ENCODE measurements at places on chromosomes 1 and 21. TPM values are rescaled to one million over a fixed set of nuclear protein-coding genes. Genes with fewer than 3 reads are reported as not detected.

GRCh38 chr1:12587981-12588640 is 29.9 kb downstream of the DHRS3 start:
- no peak for DNase-seq

- no peak for DNase-seq
These were observed 11.8 kb downstream of the UBE2T start for GRCh38 chr1:202329891-202330290.

DNA sequence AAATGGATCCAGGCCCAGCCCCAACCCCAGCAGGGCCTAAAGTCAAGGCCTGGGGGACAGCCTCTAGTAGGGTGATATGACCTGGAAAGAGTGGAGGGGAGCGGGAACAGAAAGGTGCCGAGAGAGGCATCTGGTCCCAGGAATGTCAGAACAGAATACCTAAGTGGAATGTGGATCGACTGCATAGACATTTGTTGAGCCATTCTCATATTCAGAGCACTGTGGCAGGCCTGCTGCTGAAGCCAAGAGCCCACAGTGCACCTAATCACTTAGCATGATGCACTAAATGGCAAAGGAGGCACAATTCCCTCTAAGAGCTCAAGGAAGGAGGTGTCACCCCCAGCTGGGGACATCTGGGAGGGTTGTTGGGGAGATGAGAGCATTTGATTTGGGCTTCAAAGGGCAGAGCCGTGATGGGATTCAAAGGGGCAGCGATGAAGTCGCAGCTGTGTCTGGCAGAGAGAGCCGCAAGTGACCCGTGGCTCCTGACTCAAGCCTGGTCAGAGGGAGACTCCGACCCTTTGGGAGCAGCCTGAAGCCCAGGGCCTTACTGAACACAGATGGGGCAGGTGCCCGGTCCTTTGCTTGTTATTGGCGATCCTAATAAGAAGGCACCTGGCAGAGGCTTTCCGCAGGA is 8.6 kb upstream of the PKP1 start:
- no peak for DNase-seq

DNA sequence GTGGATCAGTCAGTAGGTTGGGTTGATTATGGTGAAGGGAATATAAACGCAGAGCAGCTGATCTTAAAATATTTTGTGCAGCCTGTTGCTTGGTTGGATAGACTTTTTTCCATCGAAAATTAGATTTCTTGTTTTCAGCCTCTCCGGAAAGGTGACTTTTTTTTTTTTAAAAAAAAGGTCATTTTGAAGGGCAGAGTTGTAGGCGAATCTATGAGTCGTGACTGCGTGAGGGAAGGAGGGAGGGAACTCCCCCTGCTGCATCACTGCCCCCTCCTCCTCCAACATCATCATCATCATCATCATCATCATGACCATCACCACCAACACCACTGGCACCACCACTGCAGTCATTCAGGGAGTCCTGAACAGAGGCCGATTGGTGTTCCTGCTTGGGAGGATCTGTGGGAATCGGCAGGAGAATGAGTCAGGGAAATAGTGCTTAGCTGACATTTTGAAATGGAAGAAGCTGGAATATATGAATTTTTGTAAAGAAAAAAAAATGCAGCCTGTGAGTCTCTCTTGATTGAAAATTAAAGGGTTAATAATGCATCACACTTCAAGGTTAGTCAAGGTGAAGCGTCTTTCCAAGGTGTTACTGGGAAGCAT is 1.2 kb downstream of the ATP1B1 start:
- no peak for DNase-seq

- DNase-seq, result no peak
These were observed 48.5 kb upstream of the LRRN2 start for GRCh38 chr1:204733869-204734596.

GRCh38 chr1:216851073-216851472 is 127.8 kb upstream of the ESRRG start:
- DNase-seq, result no peak

DNA sequence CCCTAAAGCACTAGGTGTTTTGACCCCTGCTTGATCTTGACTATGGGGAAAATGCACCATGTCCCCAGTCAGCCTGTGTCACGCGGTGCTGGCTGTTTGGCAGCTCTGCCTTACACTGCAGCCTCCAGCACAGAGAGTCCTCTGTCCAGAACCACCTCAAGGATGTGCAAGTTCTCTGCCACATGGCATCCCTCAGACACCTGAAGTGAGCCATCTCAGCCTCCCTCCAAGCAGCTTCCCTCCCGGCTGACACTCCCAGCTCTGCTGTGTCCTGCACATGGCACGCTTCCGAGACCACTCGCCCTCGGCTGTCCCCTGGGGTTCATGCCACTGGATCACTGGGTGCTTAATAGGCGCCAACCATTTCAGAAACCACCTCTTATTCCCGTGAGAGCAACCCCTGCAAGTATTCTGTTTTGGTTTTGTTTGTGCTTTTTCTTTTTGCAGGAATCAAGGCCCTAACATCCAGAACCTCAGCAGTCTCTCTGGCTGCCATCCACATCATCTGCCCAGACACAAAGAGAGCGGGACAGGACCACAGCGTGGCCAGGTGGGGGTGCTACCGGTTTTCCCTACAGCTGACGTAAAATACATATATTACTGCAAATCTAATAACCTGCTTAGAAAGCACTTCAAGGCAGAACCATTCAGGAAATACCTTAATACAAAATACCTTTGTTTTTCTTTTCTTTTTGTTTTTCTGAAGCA is 45.7 kb downstream of the CAPZB start:
- no peak for DNase-seq

GRCh38 chr1:44855742-44856141 is 12.7 kb upstream of the PTCH2 start:
- DNase-seq, result no peak

DNA sequence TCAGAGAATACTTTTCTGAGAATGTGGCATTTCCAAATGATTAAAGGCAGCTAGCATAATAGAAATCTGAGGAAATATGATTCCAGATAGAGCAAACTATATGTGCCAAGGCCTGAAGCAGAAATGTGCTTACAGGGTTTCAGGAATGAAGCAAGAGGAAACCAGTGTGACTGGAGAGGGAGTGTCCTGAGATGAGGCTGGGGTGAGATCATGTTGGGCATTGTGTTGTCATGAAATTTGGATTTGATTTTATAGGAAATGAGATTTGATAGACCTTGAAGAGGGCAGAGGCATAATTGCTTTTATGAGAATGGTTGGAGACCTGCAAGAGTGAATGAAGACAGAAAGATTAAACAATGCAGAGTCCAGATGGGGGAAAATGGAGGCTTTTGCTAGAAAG is 338.1 kb upstream of the SNX7 start:
- no peak for DNase-seq

GRCh38 chr21:25457411-25457810 is 149.9 kb downstream of the MRPL39 start:
- DNase-seq, result no peak

- no peak for DNase-seq
These were observed 58.4 kb downstream of the ASH1L start for GRCh38 chr1:155504207-155504606.

- no peak for DNase-seq
These were observed 20.4 kb upstream of the FGGY start for GRCh38 chr1:59276439-59276851.

- DNase-seq, result peak; percentile 31
These were observed 43.8 kb downstream of the RBM11 start for GRCh38 chr21:14259747-14260146.

DNA sequence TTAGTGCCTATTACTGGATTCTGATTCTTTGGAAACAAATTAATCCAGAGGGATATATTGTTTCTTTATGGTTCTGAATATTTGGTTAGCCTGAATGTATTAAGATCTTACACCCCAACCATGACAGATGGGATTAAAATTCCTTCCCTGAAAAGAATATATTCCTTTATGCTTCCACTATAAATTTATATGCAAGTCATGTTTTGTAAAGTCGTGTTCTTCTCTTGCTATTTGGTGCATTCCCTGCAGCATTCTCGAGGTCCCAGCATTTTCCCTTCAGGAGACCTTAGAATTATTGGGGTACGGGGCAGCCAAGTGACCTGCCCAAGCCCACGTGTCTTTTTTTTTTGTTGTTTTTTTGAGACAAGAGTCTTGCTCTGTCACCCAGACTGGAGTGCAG is 62.4 kb downstream of the DISC1 start:
- no peak for DNase-seq

- DNase-seq, result no peak
These were observed 6.9 kb upstream of the ANKRD35 start for GRCh38 chr1:145892486-145893087.

DNA sequence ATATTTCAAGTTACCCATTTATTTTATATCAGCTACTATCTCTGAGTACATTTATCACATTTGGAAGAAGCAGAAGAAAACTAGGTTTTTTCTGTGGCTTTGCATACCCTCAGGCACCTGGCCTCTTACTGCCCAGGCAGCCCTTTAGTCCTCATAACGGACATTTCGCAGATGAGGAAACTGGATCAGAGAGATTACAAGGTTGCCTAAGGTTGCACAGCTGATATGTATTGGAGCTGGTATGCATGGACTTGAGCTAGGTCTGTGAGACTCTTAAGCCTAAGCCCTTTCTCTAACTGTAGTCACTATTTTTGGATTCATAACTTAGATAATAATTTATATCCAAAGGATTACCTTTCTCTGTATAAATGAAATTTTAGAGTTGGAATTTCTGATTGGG is 4.0 kb downstream of the CNIH3 start:
- no peak for DNase-seq

GRCh38 chr1:50861772-50862171 is 98.3 kb downstream of the FAF1 start:
- DNase-seq, result no peak

- no peak for DNase-seq
These were observed 55.9 kb downstream of the ITPKB start for GRCh38 chr1:226682871-226683814.

DNA sequence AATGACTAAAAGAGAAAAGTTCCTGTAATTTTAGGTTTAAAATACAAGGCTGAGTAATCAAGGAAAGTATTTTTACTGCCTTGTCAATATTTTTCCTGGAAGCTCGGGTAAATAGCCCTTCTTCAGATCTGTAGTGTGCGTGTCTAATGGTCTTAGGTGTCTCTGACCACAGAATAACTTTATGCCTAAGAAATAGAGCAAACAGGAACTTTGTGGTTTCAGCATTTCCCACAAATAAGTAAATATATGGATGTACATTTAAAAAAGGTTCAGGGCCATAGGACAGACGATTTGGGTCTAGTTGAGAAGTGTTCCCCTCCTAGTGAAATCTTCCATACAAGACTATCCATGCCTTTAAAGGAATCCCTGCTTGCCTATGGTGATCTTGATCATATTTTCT is 107.0 kb downstream of the ZC3H11B start:
- no peak for DNase-seq

DNA sequence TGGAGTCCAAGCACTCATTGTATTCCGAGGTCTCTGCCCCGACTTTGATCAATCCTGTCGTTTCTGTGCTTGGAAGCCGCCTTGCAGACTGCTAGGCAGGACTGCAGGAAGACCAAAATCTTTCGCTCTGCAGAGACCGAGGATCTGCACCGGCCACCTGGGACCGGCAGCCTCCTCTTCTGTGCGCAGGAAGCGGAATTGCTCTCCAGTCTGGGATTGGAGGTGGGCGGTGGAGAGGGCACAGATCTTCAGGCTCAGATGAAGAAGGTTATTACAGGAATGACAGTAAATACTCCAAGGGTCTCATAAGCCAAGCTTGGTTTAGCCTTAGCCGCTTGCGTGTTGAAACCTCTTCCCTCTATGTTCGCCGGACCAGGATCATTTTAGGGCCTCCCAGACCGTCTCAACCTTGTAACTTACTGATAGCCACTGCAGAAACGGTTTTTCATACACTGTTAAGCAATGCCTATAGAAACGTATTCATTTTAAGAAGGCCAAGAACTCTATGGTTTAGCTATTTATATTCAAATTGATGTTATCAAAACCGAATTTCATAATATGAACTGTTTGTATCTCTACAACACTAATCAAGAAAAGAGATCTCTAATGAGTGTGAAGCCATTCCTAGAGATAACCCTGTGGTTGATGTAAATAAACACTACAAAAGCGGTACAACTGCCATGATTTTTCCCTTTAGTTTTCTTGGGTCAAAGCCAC is 1.1 kb downstream of the MIA3 start:
- no peak for DNase-seq

GSTM1 gene
- polyA plus RNA-seq, result 3.8 TPM

AUNIP gene
- 4.5 TPM for polyA plus RNA-seq

MEF2D gene
- 26.6 TPM for polyA plus RNA-seq

NT5C1A gene
- 0.37 TPM for polyA plus RNA-seq

ARHGEF16 gene
- 17.6 TPM for polyA plus RNA-seq

TXNIP gene
- polyA plus RNA-seq, result 575 TPM

Data from left renal pelvis (tissue), 4 donors.